A549 treated with dexamethasone at 1 μM for 4 hours (cell line): ENCODE measurements at places on chromosomes 11 and 22. TPM values are rescaled to one million over a fixed set of nuclear protein-coding genes. Genes with fewer than 3 reads are reported as not detected.

KCNK7 gene
- 0.21 to 0.59 TPM (median 0.45 TPM) in 5 replicates for total RNA-seq

SCGB2A2 gene
- not detected in 5 replicates for total RNA-seq

CRYBB2 gene
- 0.13 TPM in 1 of 5 replicates, not detected in the others for total RNA-seq

BATF2 gene
- 0.33 to 0.65 TPM (median 0.47 TPM) in 5 replicates for total RNA-seq

DKK3 gene
- total RNA-seq, result 15.2 to 23.6 TPM (median 19.3 TPM) in 5 replicates

DNAJB7 gene
- total RNA-seq, result not detected in 5 replicates

OR8A1 gene
- total RNA-seq, result not detected in 5 replicates

MMP13 gene
- total RNA-seq, result not detected in 5 replicates

SCGB1D2 gene
- not detected in 5 replicates for total RNA-seq
